ENCODE measurements at places on chromosomes 5 and 9. TPM values are rescaled to one million over a fixed set of nuclear protein-coding genes. Genes with fewer than 3 reads are reported as not detected.

The CCNJL gene
- total RNA-seq = not detected

The PDE8B gene
- not detected for total RNA-seq

The CCL27 gene
- 0.80 TPM for total RNA-seq

The GABRA1 gene
- not detected for total RNA-seq

The C5orf52 gene
- not detected for total RNA-seq

The THBS4 gene
- total RNA-seq = 1.8 TPM

The RABEPK gene
- total RNA-seq = 21.9 TPM

The TNIP1 gene
- total RNA-seq = 401 TPM

The SCGB3A2 gene
- total RNA-seq = not detected

The PSAT1 gene
- 132 TPM for total RNA-seq

The PCDHA1 gene
- total RNA-seq = not detected

The PDGFRB gene
- total RNA-seq = 0.34 TPM

The LEAP2 gene
- 1.7 TPM for total RNA-seq

The RBM22 gene
- 59.6 TPM for total RNA-seq

GRCh38 chr9:3205421-3206095 is 320.2 kb downstream of the RFX3 start:
- H3K27ac ChIP-seq = no peak overlapping the region
- no peak overlapping the region for H3K4me3 ChIP-seq
- no peak for DNase-seq
- H3K4me1 ChIP-seq = no peaks in the 10 kb centered on the region
- H3K27me3 ChIP-seq = no peaks in the 10 kb centered on the region
- no peaks in the 10 kb centered on the region for H3K36me3 ChIP-seq

- peaks cover 30% of the 10 kb centered on the region for H3K4me1 ChIP-seq
- H3K4me3 ChIP-seq = peak overlapping the region; percentile 71
- H3K27me3 ChIP-seq = no peaks in the 10 kb centered on the region
- no peak overlapping the region for H3K27ac ChIP-seq
- DNase-seq = peak; percentile 91
Measured at GRCh38 chr5:141512390-141512910, 23.6 kb downstream of the PCDHGC5 start.

DNA sequence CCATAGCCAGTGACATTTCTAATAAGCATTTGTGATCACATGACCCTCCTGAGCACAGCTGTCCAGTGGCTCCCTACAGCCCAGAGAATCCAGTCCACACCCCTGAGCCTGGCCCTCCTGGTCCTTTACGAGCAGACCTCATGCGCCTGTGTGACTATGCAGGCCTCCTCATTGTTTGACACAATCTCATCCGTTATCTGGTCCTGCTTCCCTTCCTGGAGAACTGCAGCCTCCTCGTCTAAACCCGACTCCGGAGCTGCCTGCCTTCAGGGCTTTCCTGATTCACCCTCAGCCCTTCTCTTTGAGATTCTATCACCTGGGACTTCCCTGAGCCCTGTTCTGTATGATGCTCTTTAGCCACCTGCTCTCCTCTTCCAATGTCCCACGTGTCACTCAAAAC is 79.7 kb downstream of the GPR21 start:
- no peak overlapping the region for H3K4me3 ChIP-seq
- no peak overlapping the region for H3K27ac ChIP-seq
- H3K4me1 ChIP-seq = peaks cover 11% of the 10 kb centered on the region
- no peak for DNase-seq

- no peak overlapping the region for H3K27ac ChIP-seq
- H3K4me1 ChIP-seq = peaks cover 11% of the 10 kb centered on the region
- DNase-seq = no peak
- peaks cover 56% of the 10 kb centered on the region for H3K27me3 ChIP-seq
- H3K36me3 ChIP-seq = no peaks in the 10 kb centered on the region
- no peak overlapping the region for H3K4me3 ChIP-seq
Measured at GRCh38 chr9:109317311-109317978, 3.4 kb downstream of the EPB41L4B start.

DNA sequence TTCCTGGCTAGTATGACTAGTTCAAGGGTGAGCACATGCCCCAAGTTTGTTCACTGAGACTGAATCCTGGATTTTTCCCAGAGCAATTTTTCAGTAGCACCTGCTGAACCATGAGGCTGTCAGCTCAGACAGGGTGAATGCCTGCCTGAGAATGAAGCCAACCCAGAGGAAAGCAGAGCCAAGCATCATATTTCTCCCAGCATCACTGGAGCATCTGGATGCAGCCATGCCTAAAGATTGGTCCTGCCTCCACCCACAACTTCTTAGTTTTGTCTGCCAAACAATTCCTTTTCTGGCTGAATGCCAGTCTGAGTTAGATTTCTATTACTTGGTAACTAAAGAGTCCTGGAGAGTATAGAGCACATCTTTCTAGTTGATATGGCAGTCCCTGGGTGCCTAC is 343.6 kb downstream of the CSNK1G3 start:
- H3K27ac ChIP-seq = no peak overlapping the region
- no peaks in the 10 kb centered on the region for H3K27me3 ChIP-seq
- no peaks in the 10 kb centered on the region for H3K4me1 ChIP-seq
- DNase-seq = no peak
- no peak overlapping the region for H3K4me3 ChIP-seq

DNA sequence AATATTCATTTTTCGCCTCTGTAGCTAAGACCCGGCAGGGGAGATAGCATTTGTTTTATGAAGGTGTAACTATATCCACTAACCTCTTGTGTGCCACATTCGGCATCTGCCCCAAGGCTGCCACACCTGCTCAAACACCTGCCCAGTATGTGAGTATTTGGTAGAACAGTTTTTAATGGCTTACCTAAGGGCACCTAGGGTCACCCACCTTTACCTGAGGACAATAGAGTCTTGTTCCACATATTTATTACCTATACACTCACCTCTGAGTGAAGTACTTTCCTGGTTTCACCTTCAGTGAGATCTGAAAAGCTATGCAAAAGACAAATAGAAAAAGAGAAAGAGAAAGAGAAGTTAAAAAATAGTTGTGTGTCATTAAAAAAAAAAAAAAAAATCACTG is 68.0 kb upstream of the PIP5K1B start:
- peaks cover 2% of the 10 kb centered on the region for H3K27me3 ChIP-seq
- peaks cover 2% of the 10 kb centered on the region for H3K4me1 ChIP-seq
- no peak overlapping the region for H3K27ac ChIP-seq
- H3K36me3 ChIP-seq = no peaks in the 10 kb centered on the region
- no peak for DNase-seq

- no peak overlapping the region for H3K27ac ChIP-seq
- no peak for DNase-seq
- peaks cover 23% of the 10 kb centered on the region for H3K4me1 ChIP-seq
- H3K36me3 ChIP-seq = no peaks in the 10 kb centered on the region
- H3K4me3 ChIP-seq = no peak overlapping the region
Measured at GRCh38 chr5:38453921-38454320, 102.5 kb downstream of the LIFR start.

- no peak for DNase-seq
- H3K27me3 ChIP-seq = no peaks in the 10 kb centered on the region
- no peak overlapping the region for H3K4me3 ChIP-seq
- H3K27ac ChIP-seq = no peak overlapping the region
- H3K36me3 ChIP-seq = no peaks in the 10 kb centered on the region
Measured at GRCh38 chr5:56761151-56761885, 54.0 kb upstream of the MAP3K1 start.

DNA sequence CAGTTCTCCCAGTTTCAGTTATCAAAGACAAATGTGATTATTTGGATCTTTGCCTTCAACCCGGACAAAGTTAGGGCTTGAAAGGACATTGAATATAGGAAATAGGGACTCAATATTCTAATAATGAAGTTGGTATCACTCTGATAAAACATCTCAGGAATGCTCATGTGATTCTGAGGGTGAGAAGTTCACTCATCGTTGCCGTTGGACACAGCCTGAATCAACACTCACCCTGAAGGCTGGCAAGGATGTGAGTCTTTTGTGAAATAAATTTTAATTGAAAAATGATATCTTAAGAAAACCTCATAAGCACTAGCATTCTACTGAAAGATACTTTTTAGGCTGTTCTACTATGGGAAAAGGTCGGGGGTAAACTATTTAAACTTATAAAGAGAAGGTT is 44.8 kb upstream of the C9orf72 start:
- no peak overlapping the region for H3K27ac ChIP-seq
- H3K36me3 ChIP-seq = no peaks in the 10 kb centered on the region
- H3K4me3 ChIP-seq = no peak overlapping the region
- H3K27me3 ChIP-seq = peaks cover 20% of the 10 kb centered on the region
- no peak for DNase-seq

- H3K4me3 ChIP-seq = no peak overlapping the region
- no peaks in the 10 kb centered on the region for H3K4me1 ChIP-seq
- peak; percentile 46 for DNase-seq
- no peak overlapping the region for H3K27ac ChIP-seq
- peaks cover 18% of the 10 kb centered on the region for H3K27me3 ChIP-seq
Measured at GRCh38 chr9:69421908-69422801, 97.1 kb downstream of the ENTREP1 start.

- no peaks in the 10 kb centered on the region for H3K27me3 ChIP-seq
- H3K27ac ChIP-seq = peak overlapping the region; percentile 28
- peaks cover 20% of the 10 kb centered on the region for H3K36me3 ChIP-seq
- DNase-seq = no peak
Measured at GRCh38 chr9:36146651-36147050, 10.1 kb downstream of the GLIPR2 start.

DNA sequence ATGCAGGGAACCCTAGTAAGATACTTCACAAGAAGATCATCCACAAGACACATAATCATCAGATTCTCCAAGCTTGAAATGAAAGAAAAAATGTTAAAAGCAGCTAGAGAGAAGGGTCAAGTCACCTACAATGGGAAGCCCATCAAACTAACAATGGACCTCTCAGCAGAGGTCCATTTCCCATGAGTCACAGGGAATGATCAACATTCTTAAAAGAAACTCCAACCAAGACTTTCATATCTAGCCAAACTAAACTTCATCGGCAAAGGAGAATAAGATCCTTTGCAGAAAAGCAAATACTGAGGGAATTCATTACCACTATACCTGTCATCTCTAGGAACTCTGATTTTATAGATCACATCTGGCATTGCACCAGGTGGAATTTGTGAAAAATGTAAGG is 52.9 kb upstream of the SPATA31E1 start:
- H3K4me3 ChIP-seq = no peak overlapping the region
- no peaks in the 10 kb centered on the region for H3K36me3 ChIP-seq
- H3K27ac ChIP-seq = no peak overlapping the region
- H3K27me3 ChIP-seq = peaks cover 3% of the 10 kb centered on the region
- no peak for DNase-seq
- H3K4me1 ChIP-seq = peaks cover 13% of the 10 kb centered on the region

GRCh38 chr5:98774192-98775033 is 950 bp downstream of the RGMB start:
- peak overlapping the region; percentile 91 for H3K4me3 ChIP-seq
- peak overlapping the region; percentile 28 for H3K27ac ChIP-seq
- H3K27me3 ChIP-seq = peaks cover 20% of the 10 kb centered on the region
- peaks cover 44% of the 10 kb centered on the region for H3K4me1 ChIP-seq
- no peaks in the 10 kb centered on the region for H3K36me3 ChIP-seq
- peak; percentile 74 for DNase-seq

DNA sequence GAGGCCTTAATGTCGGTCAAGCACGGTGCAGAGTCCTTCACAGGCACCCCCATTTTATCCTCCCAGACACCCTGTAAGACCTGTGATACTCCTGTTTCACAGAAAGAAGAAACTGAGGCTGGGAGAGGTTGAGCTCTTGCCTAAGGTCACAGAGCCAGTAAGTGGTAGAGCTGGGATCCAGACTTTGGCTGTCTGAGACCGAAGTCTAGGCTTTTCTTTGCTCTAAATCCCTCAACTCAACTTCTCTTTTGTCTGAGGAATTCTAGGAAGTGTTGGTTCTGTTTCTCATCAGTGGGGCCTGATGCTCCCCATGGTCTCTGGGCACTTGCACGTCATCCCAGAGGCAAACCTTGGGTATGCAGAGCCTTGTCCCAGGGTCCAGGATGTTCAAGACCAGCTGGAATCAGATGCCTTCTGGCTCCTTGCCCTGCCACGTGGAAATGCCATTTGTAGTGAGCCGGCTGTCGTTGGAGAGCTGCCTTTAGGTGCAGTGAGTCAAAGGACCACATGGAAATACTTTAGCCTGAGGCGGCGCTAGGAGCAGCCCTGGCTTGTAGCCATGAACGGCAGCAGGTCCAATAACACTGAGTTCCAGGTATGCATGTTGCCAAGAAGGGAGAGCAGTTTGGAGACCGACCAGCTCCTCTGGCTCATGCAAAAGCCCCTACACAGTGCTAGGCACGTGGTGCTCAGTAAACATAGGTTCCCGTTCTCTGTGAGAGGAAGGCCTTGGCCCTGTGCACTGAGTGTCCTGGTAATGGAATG is 9.2 kb downstream of the DCANP1 start:
- H3K4me3 ChIP-seq = no peak overlapping the region
- no peak overlapping the region for H3K27ac ChIP-seq
- H3K4me1 ChIP-seq = no peaks in the 10 kb centered on the region
- DNase-seq = no peak

DNA sequence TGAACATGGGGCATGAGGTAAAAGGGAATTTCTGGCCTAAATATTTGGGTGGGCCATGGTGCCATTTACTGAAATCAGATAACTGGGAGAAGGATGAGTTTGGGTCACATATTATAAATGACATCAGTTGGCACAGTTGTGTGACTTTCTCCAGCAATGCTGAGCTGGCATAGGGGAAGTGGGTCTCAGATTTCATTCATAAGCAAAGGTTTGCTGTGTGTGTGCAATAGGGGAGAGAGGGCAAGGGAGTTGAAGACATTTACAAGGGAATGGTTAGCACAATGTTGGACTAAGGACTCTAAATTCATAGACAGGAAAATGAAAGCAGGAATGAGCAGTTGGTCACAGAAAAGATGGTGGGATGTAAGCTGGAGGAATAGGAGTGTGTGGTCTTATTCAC is 47.8 kb upstream of the KLF9 start:
- H3K4me3 ChIP-seq = no peak overlapping the region
- peaks cover 19% of the 10 kb centered on the region for H3K4me1 ChIP-seq
- DNase-seq = no peak
- H3K27me3 ChIP-seq = no peaks in the 10 kb centered on the region

DNA sequence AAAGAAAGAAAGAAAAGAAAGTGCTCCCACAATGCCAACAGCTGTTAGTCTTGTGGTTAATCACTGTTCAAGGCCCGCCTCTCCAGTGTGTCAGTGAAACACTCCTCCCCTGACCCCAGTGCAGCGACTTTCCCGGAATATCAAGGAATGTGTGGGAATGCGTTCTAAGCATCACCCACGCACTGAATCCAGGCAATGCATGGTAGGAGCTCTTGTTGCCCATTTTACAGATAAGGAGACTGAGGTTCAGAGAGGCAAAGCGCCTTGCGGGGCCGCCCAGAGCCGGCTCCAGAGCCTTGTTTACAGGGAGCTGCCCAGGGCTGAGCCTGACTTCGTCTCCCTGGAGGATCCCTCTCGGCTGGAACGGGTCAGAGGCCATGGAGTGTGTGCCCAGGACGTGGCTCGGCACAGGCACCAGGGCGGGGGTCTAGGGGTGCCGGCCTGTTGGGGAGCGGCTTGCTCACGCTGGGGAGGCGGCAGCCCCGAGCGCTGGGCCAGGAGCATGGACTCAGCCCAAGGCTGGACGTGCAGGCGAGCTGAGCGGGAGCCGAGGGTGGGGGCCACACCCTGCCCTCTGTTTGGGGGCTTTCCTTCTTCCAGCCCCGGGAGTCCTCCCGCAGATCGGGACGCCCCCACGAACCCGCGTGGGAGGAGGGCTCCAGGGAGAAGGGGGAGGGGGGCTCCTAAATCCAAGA is 823 bp downstream of the ST6GALNAC6 start:
- H3K4me3 ChIP-seq = peak overlapping the region; percentile 85
- peak overlapping the region; percentile 81 for H3K27ac ChIP-seq
- peaks cover 29% of the 10 kb centered on the region for H3K4me1 ChIP-seq
- H3K36me3 ChIP-seq = peaks cover 34% of the 10 kb centered on the region
